ENCODE measurements at places on chromosomes 3 and 15.

DNA sequence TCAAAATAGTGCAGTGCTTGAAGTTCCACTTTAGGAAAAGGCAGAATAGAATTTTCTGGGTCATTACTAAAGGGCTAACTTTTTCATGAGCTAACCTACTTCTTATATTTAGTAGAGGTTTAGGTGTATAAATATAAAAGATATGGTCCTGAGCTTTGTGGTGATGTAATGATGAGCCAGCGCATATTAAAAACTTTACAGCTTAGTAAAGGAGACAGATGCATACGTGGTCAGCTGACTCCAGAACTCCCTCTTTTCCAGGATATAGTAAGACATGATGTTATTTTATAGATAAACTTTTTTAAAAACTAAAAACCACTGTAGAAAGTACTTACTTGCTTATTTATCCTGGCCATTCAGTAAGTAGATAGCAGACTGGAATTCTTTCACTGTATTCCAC lies 895.0 kb downstream of the CADM2 start:
- DNase-seq = no peak

GRCh38 chr3:86723433-86723832 lies 267.5 kb downstream of the VGLL3 start:
- DNase-seq = no peak

GRCh38 chr3:186524616-186525015 lies 19.6 kb downstream of the CRYGS start:
- no peak for DNase-seq

GRCh38 chr3:95189348-95189747 lies 1126.5 kb downstream of the NSUN3 start:
- DNase-seq = no peak

GRCh38 chr15:48940508-48940907 lies 23.2 kb downstream of the SHC4 start:
- DNase-seq = no peak

- no peak for DNase-seq
These were observed 6.1 kb upstream of the THSD4 start for GRCh38 chr15:71109130-71109529.
